ENCODE measurements at places on chromosomes 5 and 9. TPM values are rescaled to one million over a fixed set of nuclear protein-coding genes. Genes with fewer than 3 reads are reported as not detected.

SLCO6A1 gene
- polyA plus RNA-seq, result not detected

DNA sequence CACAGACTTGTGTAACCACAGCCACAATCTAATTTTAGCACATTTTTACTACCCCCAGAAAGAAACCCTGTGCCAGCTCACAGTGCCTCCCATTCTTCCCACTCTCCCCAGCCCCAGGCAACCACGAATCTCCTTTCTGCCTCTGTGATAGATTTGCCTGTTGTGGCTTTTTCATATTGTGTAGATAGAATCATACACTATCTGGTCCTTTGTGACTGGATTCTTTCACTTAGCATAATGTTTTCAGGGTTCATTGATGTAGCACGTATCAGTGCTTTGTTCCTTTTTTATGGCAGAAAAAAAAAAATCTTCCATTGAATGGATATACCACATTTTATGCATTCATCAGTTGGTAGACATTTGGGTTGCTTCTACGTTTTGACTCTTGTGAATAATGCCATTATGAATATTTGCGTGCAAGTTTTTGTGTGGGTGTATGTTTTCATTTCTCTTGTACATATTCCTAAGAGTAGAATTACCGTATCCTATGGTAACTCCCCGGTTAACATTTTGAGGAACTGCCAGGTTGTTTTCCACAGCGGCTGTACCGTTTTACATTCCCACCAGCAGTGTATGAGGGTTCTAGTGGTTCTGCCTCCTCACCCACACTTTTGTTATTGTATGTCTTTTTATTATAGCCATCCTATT is 64.5 kb downstream of the RCL1 start:
- H3K27me3 ChIP-seq, result no peaks in the 10 kb centered on the region
- H3K4me3 ChIP-seq, result no peak overlapping the region
- H3K36me3 ChIP-seq, result no peaks in the 10 kb centered on the region
- no peak overlapping the region for H3K27ac ChIP-seq
- H3K4me1 ChIP-seq, result no peaks in the 10 kb centered on the region

DRD1 gene
- 0.14 TPM for polyA plus RNA-seq

DNA sequence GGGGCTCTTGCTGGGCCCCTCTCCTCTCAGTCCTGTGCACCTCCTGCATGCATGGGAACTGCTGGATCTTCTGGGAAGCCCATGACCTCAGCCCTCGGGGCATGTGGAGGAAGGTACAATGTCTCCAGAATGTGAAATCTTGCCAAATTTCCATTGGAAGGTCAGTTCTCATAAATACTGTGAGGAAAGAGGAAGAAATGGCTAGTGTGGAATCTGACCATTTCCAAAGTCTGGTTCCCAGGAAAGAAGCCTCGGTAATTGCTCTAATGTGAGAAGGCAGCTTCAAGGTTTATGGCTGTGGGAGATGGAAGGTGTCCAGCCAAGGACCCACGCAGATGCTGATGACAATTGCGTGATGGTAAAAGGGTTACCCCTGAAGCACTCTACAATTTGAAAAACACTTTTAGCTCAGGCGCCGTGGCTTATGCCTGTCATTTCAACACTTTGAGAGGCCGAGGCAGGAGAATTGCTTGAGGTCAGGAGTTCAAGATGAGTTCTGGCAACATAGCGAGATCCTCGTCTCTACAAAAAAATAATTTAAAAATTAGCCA is 8.1 kb upstream of the IL17B start:
- no peak overlapping the region for H3K4me3 ChIP-seq
- no peaks in the 10 kb centered on the region for H3K27me3 ChIP-seq
- H3K4me1 ChIP-seq, result peaks cover 23% of the 10 kb centered on the region
- no peak for DNase-seq
- peak overlapping the region; percentile 58 for H3K27ac ChIP-seq
- no peaks in the 10 kb centered on the region for H3K36me3 ChIP-seq

PCDHA13 gene
- polyA plus RNA-seq, result 0.09 TPM

IL9 gene
- polyA plus RNA-seq, result not detected

FUBP3 gene
- polyA plus RNA-seq, result 60.7 TPM

GRCh38 chr5:138024117-138024516 is 8.8 kb downstream of the FAM13B start:
- DNase-seq, result no peak
- H3K4me3 ChIP-seq, result no peak overlapping the region
- H3K27ac ChIP-seq, result no peak overlapping the region
- H3K4me1 ChIP-seq, result no peaks in the 10 kb centered on the region
- no peaks in the 10 kb centered on the region for H3K27me3 ChIP-seq

- H3K27ac ChIP-seq, result peak overlapping the region; percentile 27
- no peaks in the 10 kb centered on the region for H3K36me3 ChIP-seq
- peak; percentile 64 for DNase-seq
- no peaks in the 10 kb centered on the region for H3K4me1 ChIP-seq
Observed at GRCh38 chr9:16627967-16628366, 242.5 kb downstream of the BNC2 start.

SLC6A19 gene
- polyA plus RNA-seq, result 0.04 TPM

DNA sequence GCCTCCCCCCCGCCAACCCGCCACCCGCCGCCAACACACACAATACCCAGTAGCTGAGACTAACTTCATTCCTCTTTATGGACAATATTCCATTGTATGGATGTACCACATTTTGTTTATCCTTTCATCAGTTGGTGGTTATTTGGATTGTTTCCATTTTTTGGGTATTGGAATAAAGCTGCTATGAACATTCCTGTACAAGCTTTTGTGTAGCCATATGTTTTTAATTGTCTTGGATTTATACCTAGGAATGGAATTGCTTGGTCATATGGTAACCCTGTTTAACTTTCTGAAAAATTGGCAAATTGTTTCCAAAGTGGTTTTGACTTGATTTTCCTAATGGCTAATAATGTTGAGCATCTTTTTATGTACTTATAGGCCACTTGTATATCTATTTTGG is 4.9 kb upstream of the UBTD2 start:
- no peak overlapping the region for H3K27ac ChIP-seq
- no peaks in the 10 kb centered on the region for H3K27me3 ChIP-seq
- no peak overlapping the region for H3K4me3 ChIP-seq
